Upper lobe of left lung (tissue), 6 donors: ENCODE measurements at places on chromosomes 4 and X.

DNA sequence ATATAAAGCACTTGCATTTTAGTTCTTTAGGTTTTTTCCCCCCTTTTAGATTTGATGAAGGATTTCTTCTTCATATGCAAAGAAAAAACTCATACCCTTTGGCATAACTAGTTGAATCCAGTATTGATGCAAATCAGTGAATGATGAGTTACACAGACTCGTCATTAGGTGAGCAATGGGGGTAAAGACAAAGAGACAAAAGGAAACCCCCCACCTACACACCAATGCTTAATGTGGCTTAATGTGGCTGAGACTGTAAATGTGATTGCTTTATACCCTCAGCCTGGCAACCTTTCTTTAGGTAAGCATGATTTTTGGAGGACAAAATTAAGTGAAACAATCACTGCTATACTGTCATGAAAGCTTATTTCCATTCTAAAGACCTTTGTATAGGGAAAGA lies 39.5 kb downstream of the CD40LG start:
- no peak for DNase-seq

- DNase-seq: no peak
Observed at GRCh38 chrX:16756724-16757123, 29.5 kb upstream of the TXLNG start.

GRCh38 chr4:145815626-145816025 lies 123.0 kb downstream of the ZNF827 start:
- DNase-seq: no peak

GRCh38 chrX:19744231-19744630 lies 143.2 kb downstream of the SH3KBP1 start:
- DNase-seq: no peak
